ENCODE measurements at places on chromosomes 2 and 18. TPM values are rescaled to one million over a fixed set of nuclear protein-coding genes. Genes with fewer than 3 reads are reported as not detected.

- no peak for DNase-seq
Measured at GRCh38 chr2:173457366-173457765, 102.7 kb downstream of the CDCA7 start.

DNA sequence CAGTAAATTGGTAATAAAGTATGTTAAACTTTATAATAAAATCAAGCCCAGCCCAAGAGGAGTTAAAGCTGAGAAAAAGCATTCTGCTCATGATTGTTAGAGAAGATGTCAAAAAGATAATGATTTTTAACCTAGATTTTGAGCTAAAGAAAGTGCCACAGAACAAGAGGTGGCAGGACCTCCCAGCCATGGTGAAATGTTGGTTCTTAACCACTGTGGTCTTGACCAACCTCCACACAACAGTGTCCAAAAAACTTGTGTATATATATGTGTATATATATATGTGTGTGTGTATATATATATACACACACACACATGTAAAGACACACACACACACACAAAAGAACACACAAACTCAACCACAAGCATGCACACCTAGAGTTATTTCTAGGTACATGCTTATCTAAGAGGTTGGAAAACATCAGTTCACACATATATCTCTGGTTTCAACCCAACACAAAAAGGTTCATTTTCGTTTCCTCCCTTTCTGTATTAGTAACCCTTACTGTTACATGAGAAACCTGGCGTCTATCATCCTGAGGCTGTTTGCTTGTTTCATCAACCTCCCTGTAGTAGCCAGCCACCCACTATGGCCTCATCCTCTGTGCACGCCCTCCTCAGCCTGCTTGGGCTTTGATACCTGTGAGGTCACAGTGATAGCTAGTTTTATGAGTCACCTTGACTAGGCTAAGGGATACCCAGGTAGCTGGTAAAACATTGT, 631.8 kb upstream of the ID2 start:
- DNase-seq, result no peak

GRCh38 chr2:68190991-68191731, 33.5 kb downstream of the PNO1 start:
- peak; percentile 75 for DNase-seq

GRCh38 chr18:28284132-28284531, 107.2 kb upstream of the CDH2 start:
- no peak for DNase-seq

Gene GPR75
- total RNA-seq, result 1.8 TPM

GRCh38 chr2:222341331-222341730, 42.5 kb upstream of the PAX3 start:
- DNase-seq, result no peak

Gene CPO
- under 0.01 TPM for total RNA-seq

- peak; percentile 74 for DNase-seq
Measured at GRCh38 chr2:159118115-159118858, 149.8 kb downstream of the TANC1 start.

Gene SNED1
- total RNA-seq, result 39.5 TPM

Gene GPR35
- total RNA-seq, result 1.2 TPM

Gene PER2
- total RNA-seq, result 2.1 TPM

DNA sequence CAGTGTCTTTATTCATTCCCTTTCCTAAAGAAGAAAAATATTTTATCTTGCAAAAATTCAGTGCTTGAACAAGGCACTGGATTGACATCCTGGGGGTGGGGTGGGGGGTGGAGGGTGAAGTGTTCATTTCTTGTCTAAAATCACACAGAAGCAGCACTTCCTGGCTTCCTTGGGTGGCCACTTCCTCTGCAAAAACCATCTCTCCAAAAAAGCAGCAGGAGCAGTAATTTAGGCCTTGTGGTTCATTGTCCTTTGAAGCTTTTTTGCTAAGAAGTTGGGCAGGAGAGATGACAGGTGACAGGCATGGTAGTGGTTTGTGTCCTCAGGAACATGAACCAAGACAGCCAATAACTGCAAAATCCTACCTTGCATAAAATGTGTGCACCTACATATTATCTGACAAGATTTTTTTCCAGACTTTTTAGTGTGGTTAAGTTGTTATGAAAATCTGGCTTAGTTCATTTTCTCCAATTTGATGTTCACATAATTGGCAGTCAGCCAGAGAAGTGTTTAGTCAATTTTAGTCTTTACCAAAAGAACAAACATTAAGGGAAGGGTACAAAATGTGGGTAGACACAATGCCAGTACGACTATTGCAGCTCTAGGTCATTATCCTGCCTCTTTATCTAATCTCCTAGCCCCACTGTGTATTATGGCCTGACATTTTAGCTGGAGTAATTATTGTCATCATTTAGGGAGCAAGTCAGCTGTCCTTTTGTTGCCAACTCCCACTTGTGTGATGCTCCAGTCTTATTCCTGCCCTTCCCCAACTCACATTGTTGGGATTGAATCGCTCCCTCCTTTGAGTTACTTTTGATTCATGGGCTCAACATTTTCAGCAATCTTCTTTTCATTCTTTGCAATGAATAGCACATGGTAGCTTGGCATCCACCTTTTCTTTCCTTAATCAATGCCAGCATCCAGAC, 177.2 kb downstream of the MYO3B start:
- DNase-seq, result no peak
